NCI-H226 (cell line): ENCODE measurements at places on chromosomes 4 and X.

GRCh38 chrX:100090931-100091330 is 319.1 kb downstream of the PCDH19 start:
- no peak for DNase-seq

DNA sequence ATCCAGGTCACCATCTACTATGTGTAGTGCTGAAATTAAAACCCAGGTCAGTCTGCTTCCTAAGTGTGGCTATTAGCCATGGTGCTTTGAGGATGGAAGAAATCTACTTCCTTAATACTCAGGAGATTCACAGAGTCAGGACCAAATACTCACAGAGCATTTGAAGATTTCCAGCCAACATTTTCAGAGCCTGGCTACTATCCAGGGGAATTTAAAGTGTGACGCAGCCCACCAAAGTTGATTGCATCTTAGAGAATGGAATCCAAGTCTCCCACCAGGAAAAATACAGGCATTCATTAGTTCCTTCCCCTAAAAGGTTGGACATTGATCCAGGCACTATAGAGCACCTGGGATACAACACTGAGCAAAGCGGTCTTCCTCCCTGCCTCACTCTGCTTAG is 83.8 kb downstream of the HS3ST1 start:
- no peak for DNase-seq

- no peak for DNase-seq
Measured at GRCh38 chr4:90120037-90120436, 7.2 kb upstream of the CCSER1 start.

GRCh38 chr4:33073811-33074210 is 2353.6 kb downstream of the PCDH7 start:
- DNase-seq = peak; percentile 64

- no peak for DNase-seq
Measured at GRCh38 chrX:122626871-122627270, 557.2 kb upstream of the GRIA3 start.

GRCh38 chr4:14671146-14671545 is 331.1 kb upstream of the CPEB2 start:
- no peak for DNase-seq

DNA sequence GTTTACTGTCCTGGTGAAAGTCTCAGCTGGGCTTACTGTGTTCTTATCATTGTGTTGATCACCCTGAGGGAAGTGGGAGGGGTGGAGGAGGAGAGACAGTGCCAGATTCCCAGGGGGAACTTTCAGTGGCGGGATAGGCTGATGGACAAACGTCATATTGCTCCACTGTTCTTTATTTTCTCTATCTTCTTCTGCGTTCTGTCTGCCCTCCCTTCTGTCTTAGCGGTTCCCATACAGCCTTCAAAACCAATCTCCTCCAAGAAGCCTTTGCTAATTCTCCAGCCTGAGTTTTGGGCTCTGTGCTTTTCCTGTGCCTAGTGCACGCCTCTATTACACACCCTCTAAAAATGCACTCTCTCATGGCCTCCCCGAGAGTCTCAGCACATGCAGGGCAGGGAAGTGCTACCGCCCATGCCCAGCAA is 448.7 kb upstream of the FAT1 start:
- DNase-seq = peak; percentile 35

- DNase-seq = no peak
Measured at GRCh38 chrX:17425136-17425535, 50.1 kb downstream of the NHS start.

GRCh38 chrX:16807548-16807947 is 21.3 kb downstream of the TXLNG start:
- peak; percentile 6 for DNase-seq

GRCh38 chr4:153773236-153773690 is 13.4 kb upstream of the RNF175 start:
- DNase-seq = no peak

DNA sequence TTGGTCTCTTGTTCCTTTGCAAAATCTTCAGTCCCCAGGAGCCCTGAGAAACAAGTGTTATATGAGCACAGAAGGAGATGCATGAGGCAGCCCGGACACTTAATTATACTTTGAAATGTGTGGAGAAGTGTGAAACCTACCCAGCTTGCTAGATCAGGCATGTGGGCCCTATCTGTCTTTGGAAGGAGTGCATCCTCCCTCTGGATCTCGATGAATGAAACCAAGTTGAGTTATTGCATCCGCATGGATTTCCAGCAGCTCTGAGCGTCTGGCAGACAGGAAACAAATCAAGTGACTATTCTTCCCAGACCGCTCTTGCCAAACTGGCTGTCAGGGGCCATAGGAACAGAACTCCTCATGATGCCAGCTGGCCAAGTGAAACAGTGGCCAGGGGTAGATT is 19.6 kb upstream of the SOWAHD start:
- no peak for DNase-seq

DNA sequence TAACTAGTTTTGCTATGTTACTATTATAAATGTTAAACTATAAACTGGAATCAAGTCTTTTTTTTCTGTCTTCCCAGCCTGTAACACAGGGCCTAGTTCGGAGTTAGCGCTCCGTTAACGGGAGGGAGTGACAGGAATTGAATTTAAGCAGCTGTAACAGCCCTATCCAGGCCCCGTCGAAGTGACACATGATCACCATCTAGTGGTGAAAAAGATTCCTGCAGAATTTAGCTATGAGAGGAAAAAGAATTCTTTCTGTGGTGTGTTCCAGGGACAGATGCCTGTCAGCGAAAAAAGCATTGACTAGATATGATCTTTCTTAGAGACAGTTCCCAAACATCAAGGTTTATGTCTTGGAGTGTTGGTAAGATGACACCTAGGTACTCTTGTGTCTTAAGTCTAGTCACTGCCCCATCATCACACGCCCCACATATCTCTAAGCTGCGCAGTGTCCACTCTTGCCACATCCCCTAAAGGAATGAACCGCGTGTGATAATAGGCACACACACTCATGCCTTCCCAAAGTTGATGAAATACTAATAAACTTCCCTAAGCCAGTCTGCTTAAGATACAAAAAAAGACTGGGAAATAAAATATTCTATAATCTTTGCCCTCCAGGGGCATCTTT is 2.1 kb downstream of the GAB3 start:
- peak; percentile 29 for DNase-seq

- no peak for DNase-seq
Measured at GRCh38 chrX:15151267-15152186, 118.4 kb downstream of the ASB9 start.

DNA sequence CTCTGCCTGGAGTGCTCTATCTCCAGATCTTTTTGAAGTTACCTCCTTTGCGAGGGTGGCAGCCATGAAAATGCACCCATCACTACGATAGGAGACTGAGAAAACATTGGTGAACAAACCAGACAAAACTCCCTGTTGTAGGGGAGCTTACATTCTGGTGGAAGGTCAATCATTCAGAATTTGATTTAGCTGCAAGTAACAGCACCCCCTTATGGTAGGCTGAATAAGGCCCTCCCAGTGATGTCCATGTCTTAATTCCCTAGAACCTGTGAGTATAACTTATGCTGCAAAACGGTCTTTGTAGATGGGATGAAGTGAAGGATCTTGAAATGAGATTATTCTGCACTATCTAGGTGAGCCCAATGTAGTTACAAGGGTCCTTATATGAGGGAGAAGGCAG is 5.6 kb upstream of the TEC start:
- peak; percentile 32 for DNase-seq
